ENCODE measurements at places on chromosomes 2 and 18. TPM values are rescaled to one million over a fixed set of nuclear protein-coding genes. Genes with fewer than 3 reads are reported as not detected.

The NLRC4 gene
- not detected for total RNA-seq

The PLEKHM3 gene
- total RNA-seq, result 3.7 TPM

The LHCGR gene
- not detected for total RNA-seq

The SPDYA gene
- not detected for total RNA-seq

The IL36G gene
- not detected for total RNA-seq

The C2orf81 gene
- total RNA-seq, result 2.4 TPM

The SIX3 gene
- total RNA-seq, result not detected

The PSD4 gene
- total RNA-seq, result 2.6 TPM

The OSBPL1A gene
- 13.9 TPM for total RNA-seq

The ARHGAP15 gene
- not detected for total RNA-seq

The ERFE gene
- 34.5 TPM for total RNA-seq

The ZNF385B gene
- total RNA-seq, result not detected

The CAB39 gene
- total RNA-seq, result 35.9 TPM

The MGAT4A gene
- 0.49 TPM for total RNA-seq

The GTF2A1L gene
- total RNA-seq, result 0.13 TPM

The PAX3 gene
- total RNA-seq, result not detected

The IL1R2 gene
- not detected for total RNA-seq

The HOXD11 gene
- total RNA-seq, result 19.2 TPM

The CAVIN2 gene
- total RNA-seq, result 3.0 TPM

The SESTD1 gene
- total RNA-seq, result 8.8 TPM

The LYPD6 gene
- total RNA-seq, result 2.9 TPM

The TUBA4A gene
- total RNA-seq, result 36.1 TPM

The GREB1 gene
- total RNA-seq, result 0.51 TPM

The INO80B gene
- total RNA-seq, result 16.8 TPM

The MOGAT1 gene
- not detected for total RNA-seq

The SALL3 gene
- 0.49 TPM for total RNA-seq

The MYOM1 gene
- total RNA-seq, result 0.13 TPM

The KIF1A gene
- 2.6 TPM for total RNA-seq

The CRACDL gene
- total RNA-seq, result 5.7 TPM

The SKA1 gene
- 35.8 TPM for total RNA-seq

The CXCR2 gene
- total RNA-seq, result not detected

The GKN1 gene
- not detected for total RNA-seq

The TMEM131 gene
- total RNA-seq, result 12.3 TPM

The SRSF7 gene
- total RNA-seq, result 102 TPM

The DIPK1C gene
- not detected for total RNA-seq

The CDK15 gene
- 5.7 TPM for total RNA-seq

The CPLX4 gene
- total RNA-seq, result not detected

The LRRTM4 gene
- not detected for total RNA-seq

Data from mesangial cell (primary cell).